Adipocyte (in vitro differentiated cells): ENCODE measurements at places on chromosomes 3 and 15.

DNA sequence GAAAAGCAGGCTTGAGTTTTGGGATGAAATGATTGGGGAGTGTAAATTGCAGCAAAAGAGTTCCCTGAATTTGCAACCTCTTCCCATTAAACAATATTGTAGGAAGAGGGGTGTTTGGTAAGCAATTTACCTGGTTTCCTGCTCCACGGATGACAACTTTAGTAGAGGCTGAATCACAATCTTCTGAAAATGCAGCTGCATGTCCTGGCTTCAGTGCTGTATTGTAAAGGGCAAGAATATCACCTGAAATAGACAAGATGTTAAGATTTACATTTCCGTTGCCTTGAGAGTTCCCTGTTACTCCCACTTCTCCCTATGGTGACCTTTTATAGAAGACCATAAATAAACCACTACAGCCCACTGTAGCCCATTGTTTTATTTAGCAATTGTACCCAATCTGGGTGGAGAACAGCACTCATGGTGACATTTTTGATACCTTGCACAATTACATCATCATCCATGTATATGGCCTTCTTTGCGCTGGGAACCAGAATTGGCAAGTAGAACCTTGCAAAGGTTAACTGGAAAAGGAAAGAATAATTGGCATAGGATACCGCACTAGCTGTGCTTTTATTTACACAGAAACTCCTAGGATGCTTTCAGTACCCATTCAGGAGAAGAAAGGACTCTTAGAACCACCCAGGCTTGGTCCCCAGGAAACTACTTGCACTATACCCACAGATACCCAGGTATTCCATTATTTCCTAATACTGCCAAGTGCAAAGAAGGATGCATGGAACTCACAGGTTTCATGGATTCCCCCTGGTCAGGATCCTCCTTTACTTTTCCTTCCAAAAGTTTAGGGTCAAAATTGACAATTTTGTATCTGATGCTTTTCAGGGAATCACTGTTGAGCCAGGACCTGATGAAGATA, 9.6 kb downstream of the GLT8D1 start:
- no peak for DNase-seq

GRCh38 chr3:187430576-187430975, 62.4 kb downstream of the RTP4 start:
- DNase-seq: no peak

DNA sequence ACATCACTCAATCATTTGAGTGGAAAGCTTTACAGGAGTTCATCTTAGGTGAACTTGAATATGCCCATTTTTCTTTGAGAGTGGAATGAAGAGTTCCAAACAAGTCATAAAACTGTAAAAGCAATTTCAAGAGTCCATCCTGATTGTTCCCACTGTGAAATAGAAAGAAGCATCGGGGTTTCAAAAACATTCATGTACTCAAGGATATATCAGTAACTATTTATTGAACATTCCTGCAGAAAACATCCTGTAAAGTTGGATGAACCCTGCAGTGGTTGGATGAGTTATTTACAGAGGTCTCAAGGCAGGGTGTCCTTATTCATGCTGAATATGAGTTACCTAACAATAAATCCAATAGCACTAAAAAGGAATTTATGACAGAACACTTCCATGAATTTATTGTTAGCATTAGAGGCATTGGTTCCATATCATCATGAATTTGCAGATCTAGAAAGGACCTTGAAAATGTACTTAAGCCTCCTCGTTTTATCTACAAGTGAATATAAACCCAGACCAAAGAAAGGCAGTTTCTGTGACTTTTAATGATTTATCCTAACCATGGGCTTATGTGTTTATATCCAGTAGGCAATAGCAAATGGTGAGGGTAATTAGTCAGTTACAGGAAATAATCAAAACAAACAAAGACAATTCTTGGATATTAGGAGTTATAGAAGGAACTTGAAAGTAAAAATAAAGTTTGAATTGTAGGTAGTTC, 361.9 kb upstream of the KCNMB2 start:
- DNase-seq: no peak

- no peak for DNase-seq
Measured at GRCh38 chr15:68412218-68412617, 19.7 kb downstream of the ITGA11 start.

DNA sequence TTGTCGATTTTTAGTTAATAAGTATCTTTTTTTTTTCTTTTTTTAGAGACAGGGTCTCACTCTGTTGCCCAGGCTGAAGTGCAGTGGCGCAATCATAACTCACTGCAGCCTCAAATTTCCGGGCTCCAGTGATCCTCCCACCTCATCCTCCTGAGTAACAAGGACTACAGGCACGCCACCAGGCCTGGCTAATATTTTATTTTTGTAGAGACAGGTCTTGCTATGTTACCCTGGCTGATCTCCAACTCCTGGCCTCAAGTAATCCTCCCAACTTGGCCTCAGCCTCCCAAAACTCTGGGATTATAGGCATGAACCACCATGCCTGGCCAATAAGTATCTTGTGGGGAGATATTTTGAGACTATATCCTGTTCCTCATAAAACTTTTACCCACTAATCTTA, 29.4 kb upstream of the ARID3B start:
- DNase-seq: no peak

GRCh38 chr15:83830381-83830780, 176.5 kb downstream of the ADAMTSL3 start:
- no peak for DNase-seq

DNA sequence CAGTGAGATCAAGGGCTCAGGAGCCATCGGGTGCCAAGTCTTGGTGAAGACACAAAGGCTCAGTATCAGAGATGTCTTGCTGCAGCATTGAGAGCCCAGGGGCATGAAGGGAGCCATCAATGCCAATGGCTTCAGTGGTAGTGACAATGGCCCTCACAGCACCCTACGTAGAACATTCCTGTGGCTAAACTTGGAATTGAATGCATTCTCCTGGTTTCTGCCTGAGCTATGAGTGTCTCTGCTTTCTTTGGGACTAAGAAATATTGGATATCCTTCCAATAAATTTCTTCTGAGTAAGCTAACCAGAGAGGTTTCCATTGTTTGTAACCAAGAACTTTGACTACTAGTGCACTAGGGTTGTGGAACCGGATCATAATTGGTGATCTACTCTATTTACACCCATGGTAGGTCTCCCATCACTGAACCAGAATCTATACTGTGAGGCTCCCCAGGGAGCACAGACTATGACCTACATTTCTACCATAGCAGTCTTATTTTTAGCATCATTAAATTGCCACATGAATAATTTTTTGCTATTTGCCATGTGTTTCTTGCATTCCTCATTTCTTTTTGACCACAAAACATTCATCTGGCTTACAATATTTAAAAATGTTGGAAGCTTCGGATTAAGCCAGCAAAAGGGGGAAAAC, 31.6 kb upstream of the PDZRN3 start:
- peak; percentile 64 for DNase-seq

DNA sequence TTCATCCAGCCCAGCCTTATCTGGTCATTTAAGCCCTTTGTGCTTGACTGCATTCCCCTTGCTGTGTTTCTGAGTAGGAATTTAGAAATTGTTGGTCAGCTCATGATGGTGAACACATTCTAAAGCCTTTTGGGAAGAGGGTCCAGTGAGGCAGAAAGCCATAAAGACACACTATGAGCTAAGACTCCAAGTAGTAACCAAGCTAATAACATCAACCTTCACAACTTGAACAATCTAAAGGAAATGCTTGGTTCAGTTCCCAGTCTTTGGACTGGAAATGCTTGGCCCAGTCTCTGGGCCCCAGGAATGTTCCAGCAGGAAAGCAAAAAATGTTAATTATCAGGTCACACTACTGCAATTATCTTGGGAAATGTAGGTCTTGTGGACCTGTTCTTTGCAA, 7.7 kb downstream of the PLSCR1 start:
- peak; percentile 28 for DNase-seq

DNA sequence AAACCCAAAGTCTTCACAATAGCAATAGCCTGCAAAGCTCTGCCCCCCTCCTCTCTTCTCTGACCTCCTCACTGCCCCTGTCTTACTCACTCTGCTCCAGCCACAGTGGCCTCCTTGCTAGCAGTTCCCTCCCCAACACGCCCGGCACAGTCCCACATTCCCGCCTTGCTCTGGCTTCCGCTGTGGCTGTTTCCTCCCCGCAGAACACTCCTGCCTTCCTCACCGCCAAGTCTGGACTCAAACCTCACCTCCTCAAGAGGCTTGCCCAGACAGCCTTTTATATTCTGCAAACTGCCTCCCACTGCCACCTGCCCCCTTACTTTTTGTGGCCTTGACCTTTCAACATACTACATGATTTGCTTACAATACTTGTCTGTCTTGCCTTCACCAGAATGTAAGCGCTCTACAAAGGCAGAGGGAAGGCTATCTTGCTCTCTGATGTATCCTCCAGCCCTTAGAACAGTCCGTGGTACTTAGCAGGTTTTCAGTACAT, 406 bp upstream of the MPI start:
- DNase-seq: peak; percentile 10
